Left colon (tissue), 2 donors: ENCODE measurements at places on chromosomes 3 and 15. TPM values are rescaled to one million over a fixed set of nuclear protein-coding genes. Genes with fewer than 3 reads are reported as not detected.

The RLBP1 gene
- not detected for total RNA-seq

The ROPN1 gene
- 2.0 TPM for total RNA-seq

The RARRES1 gene
- 63.5 TPM for total RNA-seq

The GOLGA8M gene
- not detected for total RNA-seq

The GRIP2 gene
- total RNA-seq = 0.49 TPM

The TRIM42 gene
- total RNA-seq = not detected

The IFT80 gene
- 11.1 TPM for total RNA-seq

The DPPA4 gene
- total RNA-seq = not detected

The MCF2L2 gene
- total RNA-seq = 0.75 TPM

The PLXND1 gene
- total RNA-seq = 16.5 TPM

The CYP19A1 gene
- total RNA-seq = not detected

- no peak for DNase-seq
These were observed 137.4 kb upstream of the UBP1 start for GRCh38 chr3:33577588-33577987.

- DNase-seq = no peak
These were observed 28.5 kb downstream of the SENP5 start for GRCh38 chr3:196896229-196896628.

GRCh38 chr15:67125589-67126502 is 60.4 kb downstream of the SMAD3 start:
- peak; percentile 56 for DNase-seq

- no peak for DNase-seq
These were observed 13.5 kb downstream of the EAF1 start for GRCh38 chr3:15440891-15441290.

GRCh38 chr3:10322352-10322710 is 1.4 kb upstream of the SEC13 start:
- DNase-seq = no peak

GRCh38 chr15:68783226-68784058 is 37.3 kb downstream of the ANP32A start:
- DNase-seq = peak; percentile 79

- no peak for DNase-seq
These were observed 15.0 kb downstream of the TAGLN3 start for GRCh38 chr3:112013784-112014143.

DNA sequence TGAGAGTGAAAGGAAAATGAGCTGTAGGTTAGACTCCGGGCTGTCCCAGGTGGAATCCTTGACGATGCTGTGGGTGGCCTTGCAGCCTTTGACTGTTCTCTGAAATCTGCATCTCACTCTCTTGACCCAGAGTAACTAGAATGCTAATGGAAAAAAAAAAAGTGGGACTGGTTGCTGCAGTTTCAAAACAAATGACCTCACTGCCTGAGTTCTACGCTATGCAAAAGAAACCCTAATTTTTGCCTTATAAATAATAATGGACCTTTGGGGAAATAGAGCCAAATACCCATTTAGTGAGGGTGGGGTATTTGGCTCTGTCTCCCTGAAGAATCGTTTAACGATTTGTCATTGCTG is 309.7 kb upstream of the C2CD4B start:
- DNase-seq = no peak

DNA sequence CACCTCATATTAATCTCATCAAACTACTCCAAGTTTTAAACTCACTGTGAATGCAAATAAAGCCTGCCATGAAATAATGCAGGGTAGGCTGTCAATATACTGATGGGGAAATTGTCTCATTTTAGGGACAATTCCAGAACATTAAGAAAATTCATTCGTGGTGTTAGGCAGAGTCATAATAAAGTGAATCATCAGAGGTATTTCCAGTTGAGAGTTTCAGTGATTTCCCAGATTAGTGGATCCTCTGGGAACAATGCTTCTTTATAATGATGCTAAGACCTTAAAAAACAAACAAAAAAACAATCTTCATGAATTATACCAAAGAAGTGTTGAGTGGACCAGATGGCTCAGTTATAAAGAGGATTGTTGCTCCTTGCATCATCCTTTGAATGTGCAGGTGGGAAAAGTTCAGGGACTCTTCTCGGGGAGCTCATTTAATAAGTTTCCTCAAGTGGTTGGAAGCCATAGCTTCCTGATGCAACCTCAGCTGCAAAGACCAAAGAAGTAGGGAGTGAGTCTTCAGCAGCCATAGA is 360.9 kb upstream of the TRIM42 start:
- no peak for DNase-seq

DNA sequence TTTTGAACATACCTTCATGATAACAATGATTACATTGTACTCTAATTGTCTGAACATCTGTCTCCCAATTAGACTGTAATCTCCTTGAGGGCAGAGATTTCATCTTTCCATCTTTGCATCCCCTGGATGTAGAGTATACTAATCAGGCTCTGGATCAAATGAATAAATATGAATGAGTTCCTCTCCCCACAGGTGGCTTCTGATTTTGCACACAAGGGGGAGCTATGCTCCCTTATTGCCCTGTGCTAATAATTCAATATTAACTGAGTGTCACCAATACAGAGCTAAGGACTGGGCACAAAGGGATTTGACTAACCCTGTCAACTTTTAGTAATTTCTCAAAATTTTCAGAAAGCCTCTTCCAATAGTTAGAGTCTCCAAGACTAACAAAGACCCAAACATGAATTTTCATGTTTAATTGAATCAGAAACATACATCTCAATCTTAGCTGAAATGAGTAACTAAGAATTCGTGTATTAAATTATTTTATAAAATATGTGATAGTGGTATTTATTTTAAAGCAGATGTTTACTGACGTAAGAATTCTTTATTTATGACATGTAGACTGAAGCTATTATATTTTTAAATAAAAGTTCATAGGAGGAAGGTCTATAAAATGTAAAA is 3.0 kb downstream of the DUOXA1 start:
- no peak for DNase-seq

GRCh38 chr3:186569779-186570095 is 783 bp upstream of the DNAJB11 start:
- no peak for DNase-seq

DNA sequence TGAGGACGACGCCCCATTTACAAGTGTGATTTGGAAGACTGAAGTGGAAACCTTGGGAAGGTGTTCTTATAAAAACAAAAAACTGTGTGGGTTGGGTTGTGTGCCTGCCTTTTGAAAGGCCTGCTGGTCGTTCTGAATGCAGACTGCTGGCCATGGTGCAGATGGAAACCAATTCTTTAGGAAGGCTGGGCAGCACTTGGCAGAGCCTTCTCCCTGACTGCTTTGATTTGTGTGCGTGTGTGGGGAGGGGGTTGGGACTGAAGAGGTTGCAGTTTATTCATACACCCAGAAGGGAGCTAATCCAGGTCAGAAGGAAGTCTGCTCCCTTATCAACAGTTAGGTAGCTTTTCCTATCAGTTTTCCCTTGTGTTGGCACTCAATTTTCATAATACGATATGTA is 288.7 kb downstream of the SOX2 start:
- no peak for DNase-seq

DNA sequence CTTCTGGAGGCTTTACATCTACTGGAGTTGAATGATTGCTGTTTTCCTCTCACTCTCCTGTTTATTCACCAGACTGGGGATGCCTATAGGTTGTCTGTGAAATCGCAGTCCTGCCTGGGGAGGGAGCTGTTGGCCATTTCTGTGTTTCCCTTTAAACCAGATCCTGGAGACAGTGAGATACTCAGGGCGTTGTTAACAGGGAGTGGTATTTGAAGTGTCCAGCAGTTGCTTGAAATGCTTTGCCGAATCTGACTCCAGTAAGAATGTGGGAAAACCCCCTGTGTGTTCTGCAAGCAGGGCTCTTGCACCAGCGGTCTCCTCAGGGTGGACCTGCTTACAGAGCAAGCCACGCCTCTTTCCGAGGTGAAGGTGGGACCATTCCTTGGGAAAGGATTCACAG is 4.3 kb upstream of the LRRK1 start:
- DNase-seq = no peak

GRCh38 chr3:22732641-22733040 is 470.5 kb upstream of the UBE2E2 start:
- DNase-seq = no peak

DNA sequence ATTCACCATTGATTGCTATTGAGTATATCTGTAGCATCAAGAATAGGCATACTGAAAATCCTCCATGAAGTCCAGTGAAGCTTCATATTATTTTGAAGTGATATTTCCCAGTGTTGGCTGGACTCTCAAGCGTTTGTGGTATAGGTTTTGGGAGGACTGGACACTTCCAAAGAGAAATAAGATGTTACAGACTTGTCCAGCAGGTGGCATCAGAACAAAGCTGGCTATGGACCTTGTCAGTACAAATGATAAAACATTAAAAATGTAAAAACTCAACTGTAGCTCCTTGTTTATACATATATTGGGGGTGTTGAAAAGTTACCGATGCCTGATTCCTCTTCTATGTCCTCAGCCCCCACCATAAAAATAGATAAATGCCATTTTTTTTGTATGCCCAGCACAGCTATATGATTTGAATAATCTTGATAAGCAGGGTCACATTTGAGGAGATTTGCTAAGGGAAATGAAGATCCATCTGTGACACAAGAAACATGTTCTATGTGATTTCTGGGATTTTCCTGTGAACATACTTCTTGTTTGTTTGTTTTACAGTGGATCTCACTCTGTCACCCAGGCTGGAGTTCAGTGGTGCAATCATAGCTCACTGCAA is 54.5 kb upstream of the GOLGA6B start:
- DNase-seq = no peak

- DNase-seq = no peak
These were observed 281.4 kb upstream of the CTDSPL start for GRCh38 chr3:37580237-37580636.

GRCh38 chr15:84859144-84859543 is 25.3 kb upstream of the SLC28A1 start:
- no peak for DNase-seq

GRCh38 chr15:96270581-96271172 is 59.8 kb upstream of the NR2F2 start:
- no peak for DNase-seq

- no peak for DNase-seq
These were observed 951.6 kb downstream of the TUSC7 start for GRCh38 chr3:117660941-117661817.

DNA sequence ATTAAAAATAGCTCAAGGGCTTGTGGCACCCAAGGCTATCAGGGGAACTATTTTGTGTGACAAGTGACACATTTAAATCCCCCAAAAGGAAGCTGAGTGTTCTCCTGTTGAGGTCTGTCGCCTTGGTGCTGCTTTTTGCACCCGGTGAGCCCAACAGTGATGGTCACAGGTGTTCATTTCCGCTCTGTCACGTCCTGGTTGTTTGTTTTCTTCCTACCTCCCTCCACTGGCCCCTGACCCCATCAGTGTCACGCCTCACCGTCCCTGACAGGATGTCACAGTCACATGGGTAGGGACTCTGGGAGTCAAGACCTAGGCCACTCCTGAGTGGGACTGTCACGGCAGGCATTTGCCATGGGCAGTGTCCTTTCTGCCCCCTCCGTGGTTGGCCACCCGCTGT is 11.2 kb downstream of the SLCO3A1 start:
- no peak for DNase-seq

GRCh38 chr15:69980341-69981059 is 117.2 kb downstream of the TLE3 start:
- no peak for DNase-seq

DNA sequence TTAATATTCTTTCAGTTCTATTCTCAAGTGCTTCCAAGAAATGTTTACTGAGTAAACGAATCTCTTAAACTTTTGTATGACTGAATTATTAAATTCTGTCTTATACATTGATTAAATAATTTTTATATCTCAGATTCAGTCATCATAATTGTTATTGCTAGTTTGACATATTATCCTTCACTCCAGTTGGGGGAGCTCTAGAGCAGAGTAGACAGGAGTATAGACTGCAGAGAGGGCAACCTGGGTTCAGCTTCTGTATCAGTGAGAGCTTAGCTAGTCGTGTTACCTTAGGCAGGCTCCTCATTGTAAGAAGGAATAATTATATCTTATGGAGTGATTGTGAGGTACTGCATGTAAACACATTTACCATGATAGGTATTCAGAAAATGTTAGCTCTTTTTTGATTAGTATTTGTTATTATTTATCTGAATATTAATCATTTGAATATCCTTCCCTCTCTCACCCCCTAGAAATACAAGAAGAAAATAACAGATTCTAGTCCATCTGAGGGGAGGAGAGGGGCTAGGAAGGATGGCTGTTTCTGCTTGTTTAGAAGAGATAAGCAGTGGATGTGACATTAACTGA is 31.0 kb upstream of the ZCWPW2 start:
- no peak for DNase-seq

GRCh38 chr3:24828011-24828410 is 333.4 kb upstream of the THRB start:
- no peak for DNase-seq

GRCh38 chr3:11908981-11909698 is 62.5 kb upstream of the TAMM41 start:
- no peak for DNase-seq

DNA sequence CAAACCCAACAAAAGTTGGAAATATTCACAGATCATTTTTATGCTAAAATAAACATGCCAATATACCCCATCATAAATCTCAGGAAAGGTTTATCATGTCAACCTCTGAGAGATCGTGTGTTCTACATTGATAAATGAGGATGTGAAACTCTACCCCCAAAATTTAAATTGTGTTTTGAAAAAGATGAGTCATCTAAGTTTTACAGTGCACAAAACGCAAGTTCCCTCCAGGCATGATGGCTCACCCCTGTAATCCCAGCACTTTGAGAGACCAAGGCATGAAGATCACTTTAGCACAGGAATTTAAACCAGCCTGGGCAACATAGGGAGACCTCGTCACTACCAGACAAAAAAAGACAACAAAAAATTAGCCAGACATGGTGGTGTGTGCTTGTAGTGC is 1487.0 kb upstream of the GBE1 start:
- no peak for DNase-seq

- no peak for DNase-seq
These were observed 103.6 kb upstream of the BFSP2 start for GRCh38 chr3:133295944-133296917.
